ENCODE measurements at places on chromosomes 13 and 19.
A peak's percentile ranks its signal among the peaks of the same experiment; 100 is the strongest.

- DNase-seq = no peak
Observed at GRCh38 chr13:105774739-105775460, 760.6 kb downstream of the EFNB2 start.

- no peak for DNase-seq
Observed at GRCh38 chr13:19567820-19568534, 6.6 kb upstream of the TPTE2 start.

GRCh38 chr13:112586334-112586960 is 1.5 kb downstream of the TUBGCP3 start:
- DNase-seq = peak; percentile 39

- no peak for DNase-seq
Observed at GRCh38 chr19:40800339-40800996, 1.5 kb downstream of the EGLN2 start.

GRCh38 chr13:66222127-66222526 is 1008.0 kb downstream of the PCDH9 start:
- DNase-seq = no peak
